ENCODE measurements at places on chromosomes 7 and 10.

- DNase-seq: no peak
Measured at GRCh38 chr7:11573128-11573750, 258.8 kb downstream of the THSD7A start.

- no peak for DNase-seq
Measured at GRCh38 chr10:120336911-120337540, 120.0 kb upstream of the PLPP4 start.

DNA sequence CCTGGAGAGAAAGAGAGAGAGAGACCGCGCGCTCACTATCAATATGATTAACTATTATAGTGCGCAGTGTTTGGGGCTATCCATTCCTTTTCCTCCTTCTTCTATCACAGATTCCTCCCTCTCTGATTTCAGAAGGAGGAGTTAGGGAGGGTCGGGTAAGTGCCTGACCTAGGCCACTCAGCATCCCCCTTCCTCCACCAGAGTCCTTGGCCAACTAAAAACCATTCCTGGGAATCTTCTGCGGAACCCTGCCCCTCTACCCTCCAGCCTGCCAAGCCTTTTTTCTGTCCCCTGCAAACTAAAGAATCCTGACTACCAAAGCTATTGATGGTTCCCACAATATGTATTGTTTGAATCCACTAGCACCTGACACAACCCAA is 256.2 kb upstream of the NFE2L3 start:
- DNase-seq: no peak

DNA sequence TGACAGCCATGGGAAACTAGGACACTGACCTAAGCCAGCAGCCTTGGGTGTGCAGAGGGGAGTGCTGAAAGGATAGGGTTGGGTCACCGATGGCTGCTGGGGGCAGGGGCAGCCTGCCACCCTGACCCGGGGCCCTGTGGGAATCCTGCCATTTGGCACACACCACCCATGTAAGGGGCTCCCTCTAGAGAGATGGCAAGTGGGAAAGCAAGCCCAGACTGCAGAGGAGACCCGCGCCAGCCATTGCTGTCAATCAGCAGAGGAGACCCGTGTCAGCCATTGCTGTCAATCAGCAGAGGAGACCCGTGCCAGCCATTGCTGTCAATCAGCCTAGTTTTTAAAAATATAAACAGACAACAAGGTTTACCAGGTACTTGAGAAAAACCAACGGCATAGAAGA is 27.4 kb upstream of the PRKAG2 start:
- DNase-seq: no peak

GRCh38 chr10:104293781-104294321 is 24.9 kb downstream of the GSTO2 start:
- DNase-seq: no peak

- no peak for DNase-seq
Measured at GRCh38 chr7:18976715-18977471, 140.5 kb downstream of the TWIST1 start.

DNA sequence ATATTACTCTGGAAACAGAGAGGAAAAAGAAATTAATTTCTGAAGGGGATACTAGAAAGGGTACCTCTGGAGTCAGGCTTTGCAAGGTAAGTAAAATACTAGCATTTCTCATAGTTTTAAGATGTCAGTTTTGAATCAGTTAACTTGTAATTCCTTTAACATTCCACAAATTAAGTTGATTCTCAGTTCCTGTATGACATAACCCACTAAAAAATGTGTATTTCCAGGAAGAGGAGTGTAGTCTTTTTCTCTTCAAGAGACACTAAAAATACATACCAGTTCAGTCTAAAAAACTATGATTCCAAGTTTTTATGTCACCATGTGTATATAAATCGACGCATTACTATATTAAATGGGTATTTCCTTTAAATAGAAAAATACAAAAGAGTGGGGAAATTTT is 113.2 kb downstream of the CDK6 start:
- DNase-seq: no peak

GRCh38 chr7:12322903-12323300 is 80.8 kb downstream of the VWDE start:
- DNase-seq: no peak

GRCh38 chr10:93875032-93875358 is 18.8 kb upstream of the SLC35G1 start:
- no peak for DNase-seq

DNA sequence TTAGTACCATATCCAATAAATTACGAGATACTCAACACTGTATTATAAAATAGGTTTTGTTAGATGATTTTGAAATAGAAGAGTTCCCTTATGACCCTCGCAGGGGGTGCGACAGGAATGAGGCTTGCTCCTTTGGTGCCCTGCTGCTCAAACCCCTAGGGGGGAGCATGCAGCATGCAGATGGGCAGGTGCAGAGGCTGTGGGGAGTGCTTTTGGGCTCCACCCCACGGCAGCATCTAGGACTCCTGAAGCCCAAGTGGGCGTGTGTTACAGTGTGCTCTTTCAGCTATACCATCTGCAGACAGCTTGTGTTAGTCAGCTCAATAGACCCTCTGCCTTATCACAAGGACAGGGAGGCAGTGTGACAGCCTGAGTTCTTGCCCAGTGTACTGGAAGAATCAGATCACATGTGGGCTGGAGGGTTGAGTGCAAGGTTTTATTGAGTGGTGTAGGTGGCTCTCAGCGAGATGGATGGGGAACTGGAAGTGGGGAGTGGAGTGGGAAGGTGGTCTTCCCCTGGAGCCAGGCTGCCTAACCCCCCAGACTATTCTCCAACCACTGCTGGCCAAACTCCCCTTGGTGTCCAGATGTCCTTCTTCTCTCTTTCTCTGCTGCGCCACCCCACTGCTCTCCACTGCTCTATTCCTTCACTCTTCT is 3.1 kb upstream of the MRC1 start:
- no peak for DNase-seq

GRCh38 chr10:132070724-132071123 is 5.0 kb downstream of the JAKMIP3 start:
- DNase-seq: no peak

GRCh38 chr10:18793951-18794350 is 134.7 kb downstream of the ARL5B start:
- DNase-seq: no peak

- no peak for DNase-seq
Measured at GRCh38 chr7:79965946-79966345, 168.7 kb upstream of the GNAI1 start.

DNA sequence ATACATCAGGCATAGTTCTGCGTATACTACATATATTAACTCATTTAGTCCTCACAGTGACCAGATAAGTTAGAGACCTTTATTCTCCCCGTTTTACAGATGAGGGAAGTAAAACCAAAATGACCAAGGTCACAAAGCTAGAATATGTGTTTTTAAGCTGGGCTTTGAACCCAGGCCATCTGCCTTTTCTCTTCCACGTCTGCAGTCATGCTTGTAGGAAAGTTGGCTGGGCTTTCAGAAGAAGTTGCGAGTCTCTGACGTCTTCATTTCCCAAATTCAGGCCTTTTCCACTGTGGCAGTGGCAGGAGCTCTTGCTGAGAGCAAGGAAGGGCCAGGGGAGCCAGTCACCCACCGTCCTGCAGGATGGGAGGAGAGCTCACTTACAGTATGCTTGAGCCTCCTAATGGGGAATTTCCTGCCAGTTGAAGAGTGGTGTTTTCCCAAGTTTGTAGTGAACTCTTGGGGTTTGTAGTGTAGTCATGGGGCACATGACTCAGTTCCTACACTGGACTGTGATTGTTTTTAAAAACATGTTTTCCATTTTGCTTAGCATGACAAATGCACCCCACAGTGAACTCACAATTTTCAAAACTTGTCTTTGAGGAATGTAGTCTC is 34.2 kb downstream of the CYP17A1 start:
- DNase-seq: no peak

GRCh38 chr10:102643336-102644065 is 778 bp upstream of the TRIM8 start:
- DNase-seq: no peak

GRCh38 chr7:7408001-7408770 is 127.5 kb downstream of the COL28A1 start:
- no peak for DNase-seq

DNA sequence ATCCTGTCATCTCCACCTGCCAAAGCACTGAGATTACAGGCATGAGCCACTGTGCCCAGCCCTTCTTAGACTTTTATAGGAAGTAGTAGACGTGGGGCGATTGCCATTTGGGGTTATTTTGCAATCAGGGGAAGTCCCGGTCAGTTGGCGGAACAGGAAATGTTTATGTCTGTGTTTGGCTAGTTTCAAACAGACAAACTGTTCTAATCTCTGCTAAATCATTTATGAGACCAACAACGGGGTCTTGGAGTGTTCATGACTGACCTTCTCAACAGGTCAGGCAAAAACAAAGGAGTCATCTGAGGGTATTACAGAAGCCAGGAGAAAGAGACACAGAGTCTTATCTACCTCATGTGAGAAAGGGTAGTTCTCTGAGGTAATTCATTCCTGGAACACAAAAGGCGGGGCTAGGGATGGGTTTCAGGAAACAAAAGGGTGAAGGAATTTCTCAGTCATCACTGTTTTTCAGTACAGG is 6.6 kb upstream of the TPK1 start:
- DNase-seq: no peak

GRCh38 chr7:155576416-155576815 is 30.1 kb upstream of the CNPY1 start:
- no peak for DNase-seq

DNA sequence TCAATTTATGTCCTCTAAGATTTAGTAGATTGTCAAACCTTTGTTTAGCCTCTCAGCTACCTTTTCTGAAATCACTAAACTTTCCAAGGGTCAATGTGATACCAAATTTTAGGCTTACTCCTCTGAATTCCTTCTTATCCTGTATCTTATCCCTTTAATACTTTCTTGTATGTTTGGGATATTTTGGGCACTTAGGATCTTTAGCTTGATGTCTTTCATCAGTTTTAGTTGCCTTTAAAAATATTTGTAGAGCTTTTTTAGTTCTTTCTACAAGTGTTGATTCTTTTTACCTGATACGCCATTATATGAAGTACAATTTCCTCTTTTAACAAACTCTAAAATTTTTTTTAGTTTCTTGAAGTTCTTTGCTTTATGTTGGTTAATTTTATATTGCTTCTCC is 30.7 kb upstream of the HDAC9 start:
- DNase-seq: no peak

GRCh38 chr10:24551161-24551560 is 172.5 kb downstream of the ARHGAP21 start:
- no peak for DNase-seq

- no peak for DNase-seq
Measured at GRCh38 chr7:1106063-1106792, 18.3 kb downstream of the GPER1 start.

DNA sequence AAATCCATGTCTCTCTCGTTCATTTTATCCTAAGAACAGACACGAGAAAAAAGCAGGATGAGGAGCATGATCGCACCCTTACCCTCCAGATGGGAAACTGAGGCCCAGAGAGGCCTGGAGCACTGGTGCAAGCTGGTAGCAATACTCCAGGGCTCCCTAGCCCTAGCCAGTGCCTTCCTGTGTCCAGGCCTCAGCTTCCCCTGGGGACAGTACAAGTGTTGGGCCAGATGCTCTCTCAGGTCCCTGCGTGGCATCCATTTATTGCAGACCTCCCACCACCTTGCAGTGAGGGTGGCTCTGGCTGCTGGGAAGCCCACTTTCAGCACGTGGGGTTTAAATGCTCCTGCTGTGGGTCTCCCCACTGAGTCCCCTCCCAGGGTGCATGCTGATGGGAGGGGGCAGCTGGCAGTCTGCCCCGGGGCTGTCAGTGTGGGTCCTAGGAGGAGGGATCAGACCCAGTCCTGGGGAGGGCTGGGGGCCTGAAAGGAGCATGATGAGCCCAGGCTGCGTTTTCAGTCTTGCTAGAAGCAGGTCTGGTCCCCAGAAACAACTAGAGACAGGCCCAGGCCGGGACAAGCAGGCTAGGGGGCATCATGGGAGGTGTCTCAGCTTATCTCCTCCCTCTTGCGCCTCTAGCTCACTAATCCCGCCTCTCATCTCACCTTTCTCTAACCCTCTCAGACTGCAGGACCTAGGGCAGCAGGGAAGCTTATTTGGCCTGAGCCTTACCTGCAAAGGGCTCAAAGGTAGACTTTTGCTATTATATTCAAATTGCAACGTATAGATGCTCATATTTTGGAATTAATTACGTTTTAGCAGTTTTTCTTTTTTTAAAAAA is 662 bp upstream of the PPIF start:
- DNase-seq: no peak

DNA sequence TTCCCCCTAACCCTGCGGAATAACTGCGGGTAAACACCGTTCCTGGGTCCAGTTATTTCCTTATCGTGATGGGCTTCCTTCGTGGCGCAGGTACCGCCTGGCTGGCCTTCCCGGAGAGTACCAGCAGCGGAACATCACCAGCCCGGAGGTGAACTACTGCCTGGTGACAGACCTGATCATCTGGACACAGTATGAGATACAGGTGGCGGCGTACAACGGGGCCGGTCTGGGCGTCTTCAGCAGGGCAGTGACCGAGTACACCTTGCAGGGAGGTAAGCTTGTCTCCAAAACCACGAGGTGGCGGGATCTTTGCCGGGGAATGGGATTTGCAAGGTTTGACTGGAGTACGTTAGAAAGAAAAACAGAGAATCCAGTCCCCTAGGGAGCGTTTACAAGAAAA is 665.0 kb upstream of the FOXK1 start:
- DNase-seq: no peak

GRCh38 chr10:2119316-2119715 is 382.0 kb upstream of the ADARB2 start:
- no peak for DNase-seq

DNA sequence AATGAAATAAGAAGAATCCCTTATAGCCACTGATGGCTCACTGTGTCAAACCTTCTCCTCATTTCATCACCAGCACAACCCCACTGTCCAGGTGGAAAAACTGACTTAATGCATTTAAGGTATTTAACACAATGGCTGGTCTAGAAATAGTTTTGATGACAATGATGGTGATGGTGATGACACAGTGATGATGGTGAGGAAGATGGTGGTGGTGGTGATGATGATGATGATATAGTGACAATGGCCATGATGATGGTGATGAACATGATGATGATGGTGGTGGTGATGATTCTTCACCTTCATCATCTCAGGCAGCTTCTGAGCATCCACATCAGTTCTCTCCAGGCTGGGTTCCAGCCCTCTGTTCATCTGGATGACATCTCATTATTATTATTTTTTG is 186.6 kb downstream of the TCERG1L start:
- DNase-seq: no peak

GRCh38 chr10:119537953-119538630 is 4.4 kb downstream of the RGS10 start:
- DNase-seq: no peak
